ENCODE measurements at places on chromosomes 3 and 15.

GRCh38 chr3:127698286-127698685, 25.5 kb downstream of the ABTB1 start:
- no peak for DNase-seq

DNA sequence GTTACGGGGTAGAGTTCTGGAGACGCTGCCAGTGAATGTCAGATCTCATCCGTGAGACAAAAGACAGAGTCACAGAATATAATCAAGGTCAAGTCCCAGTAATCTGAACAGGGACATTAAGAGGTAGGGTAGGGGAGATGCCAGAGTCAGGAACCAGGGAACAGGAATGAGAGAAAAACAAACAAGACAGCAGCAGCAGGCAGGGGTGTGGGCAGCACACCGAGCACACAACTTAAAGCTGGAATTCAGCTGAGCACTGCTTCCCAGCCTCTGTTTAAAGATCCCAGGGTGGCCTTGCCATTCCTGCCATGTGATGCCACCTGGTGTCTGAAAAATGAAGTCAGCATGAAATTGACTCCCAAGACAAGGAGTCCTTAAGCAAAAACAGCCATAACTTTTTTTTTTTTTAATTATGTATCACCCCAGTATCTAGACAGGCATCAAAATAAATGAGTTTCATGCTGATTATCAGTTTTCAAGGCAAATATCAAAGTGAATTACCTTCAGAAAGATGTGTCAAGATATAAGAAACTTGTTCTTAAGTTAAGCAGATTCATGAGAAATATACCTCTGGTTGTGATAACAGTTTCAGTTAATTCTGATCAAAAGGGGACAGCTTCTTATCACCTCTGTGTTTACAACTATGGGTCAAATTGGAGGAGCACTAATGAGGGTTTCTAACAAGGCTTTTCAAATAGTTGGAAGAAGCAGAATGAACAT, 203.7 kb downstream of the SLC9A9 start:
- no peak for DNase-seq

DNA sequence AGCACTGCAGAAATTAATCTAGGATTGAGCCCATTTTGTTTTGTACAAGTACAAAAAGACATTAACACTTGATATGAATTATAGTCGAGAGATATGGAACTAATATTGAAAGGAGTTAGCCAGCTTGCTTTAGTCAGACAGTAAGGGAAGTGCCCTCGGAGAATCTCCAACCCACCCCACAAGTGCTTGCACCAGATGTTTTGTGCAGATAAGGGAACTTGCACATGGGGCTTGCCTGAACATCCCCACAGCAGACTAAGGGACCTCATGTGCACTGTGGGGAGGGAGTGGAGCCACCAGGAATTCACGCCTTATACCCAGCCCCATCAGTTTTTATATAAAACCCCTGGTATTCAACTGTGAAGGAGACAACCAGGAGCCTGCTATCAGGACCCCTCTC, 122.3 kb downstream of the EFHB start:
- no peak for DNase-seq

DNA sequence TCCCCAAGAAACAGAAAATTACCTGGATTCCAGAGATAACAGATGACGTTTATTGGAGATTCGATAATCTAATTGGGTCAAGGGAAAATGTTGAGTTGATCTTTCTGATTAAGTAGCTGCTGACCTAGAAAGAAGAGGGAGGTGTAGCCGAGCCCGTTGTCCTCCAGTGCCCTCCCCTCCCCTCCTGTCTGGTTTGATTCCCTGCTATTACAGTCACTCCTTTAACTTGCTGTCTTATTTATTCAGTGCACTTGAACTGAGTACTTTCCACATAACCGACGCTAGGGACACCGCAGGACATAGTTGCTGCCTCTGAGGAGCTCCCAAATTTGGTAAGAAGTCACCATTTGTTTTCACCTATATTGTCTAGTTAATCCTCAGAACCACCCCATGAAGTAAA, 103.7 kb downstream of the AQP9 start:
- DNase-seq = no peak

GRCh38 chr15:26580943-26581342, 191.9 kb downstream of the GABRB3 start:
- DNase-seq = no peak

DNA sequence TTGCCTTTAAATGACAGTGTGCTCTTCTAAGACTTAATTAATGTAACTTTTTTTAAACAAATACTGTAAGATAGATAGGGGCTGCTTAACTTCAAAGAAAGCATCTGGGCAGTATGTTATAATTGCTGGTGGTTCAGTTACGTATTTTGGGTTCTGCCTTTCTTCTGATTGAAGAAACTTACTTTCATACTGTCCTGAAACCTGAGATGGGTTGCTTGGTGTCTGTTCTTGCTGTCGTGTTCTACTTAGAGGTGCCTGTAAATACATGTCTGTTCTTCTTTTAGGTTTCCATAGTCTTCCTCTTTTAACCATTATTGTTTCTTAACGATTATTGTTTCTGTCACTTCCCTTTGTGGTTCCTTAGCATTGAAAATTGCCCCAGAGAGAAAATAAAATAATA, 297.7 kb upstream of the CHRM5 start:
- DNase-seq = no peak

GRCh38 chr3:186772701-186773417, 10.5 kb upstream of the EIF4A2 start:
- peak; percentile 49 for DNase-seq

- DNase-seq = no peak
These were observed 530.6 kb upstream of the ROBO2 start for GRCh38 chr3:76509179-76509830.

DNA sequence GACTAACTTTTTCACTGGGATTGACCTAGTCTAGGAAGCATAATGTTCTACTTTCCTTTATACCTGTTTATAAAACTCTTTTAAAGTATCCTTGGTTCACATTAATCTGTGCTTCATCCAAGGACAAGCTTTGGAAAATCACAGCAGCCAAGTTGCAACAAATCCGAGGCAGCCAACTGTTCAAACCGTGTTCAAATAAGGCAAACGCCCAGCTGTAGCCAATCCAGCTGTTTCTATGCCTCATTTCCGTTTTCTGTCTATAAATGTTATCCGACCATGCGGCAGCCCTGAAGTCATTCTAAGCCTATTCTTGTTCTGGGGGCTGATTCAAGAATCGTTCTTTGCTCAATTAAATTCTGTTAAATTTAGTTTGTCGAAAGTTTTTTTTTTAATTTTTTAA, 78.3 kb downstream of the FMN1 start:
- no peak for DNase-seq

- no peak for DNase-seq
These were observed 22.5 kb upstream of the BNIP2 start for GRCh38 chr15:59711451-59712243.

GRCh38 chr15:51266656-51267050, 71.7 kb downstream of the CYP19A1 start:
- no peak for DNase-seq

DNA sequence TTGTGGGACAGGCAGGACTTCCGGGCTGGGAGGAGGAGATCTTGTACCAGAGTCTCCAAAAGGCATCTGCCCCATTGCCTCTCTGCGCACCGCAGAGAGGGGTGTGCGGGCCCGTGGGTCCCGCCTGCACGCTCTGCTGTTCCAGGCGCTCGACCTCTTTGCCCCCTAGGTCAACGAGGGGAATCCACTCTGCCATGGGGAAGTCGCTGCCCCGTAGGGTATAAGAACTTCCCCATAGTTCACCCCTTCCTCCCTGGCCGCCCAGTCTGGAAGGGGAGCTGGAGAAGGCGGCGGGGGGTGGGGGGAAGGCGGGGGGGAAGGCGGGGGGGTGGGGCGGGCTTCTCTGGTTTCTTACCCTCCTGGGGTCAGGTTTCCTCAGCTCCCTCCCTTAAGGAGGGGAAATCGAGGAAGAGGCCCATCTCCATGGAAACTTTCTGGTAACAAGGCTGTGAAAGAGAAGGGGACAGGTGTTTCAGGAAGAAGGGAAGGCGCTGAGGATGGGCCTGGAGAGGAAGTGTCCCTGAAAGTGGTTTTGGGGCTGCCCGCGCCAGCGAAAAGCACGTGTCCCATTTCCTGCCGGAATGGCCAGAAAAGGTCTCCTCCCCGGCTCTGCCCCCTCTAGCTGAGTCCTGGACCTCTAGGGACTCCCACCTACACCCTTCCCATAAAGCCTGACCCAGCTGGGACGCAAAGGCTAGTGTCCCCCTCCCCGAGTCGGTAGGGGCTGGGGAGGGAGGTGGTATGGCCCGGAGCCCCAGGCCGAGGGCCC, 27.5 kb downstream of the NR1I2 start:
- no peak for DNase-seq

- no peak for DNase-seq
These were observed 113.3 kb upstream of the GBE1 start for GRCh38 chr3:81874738-81875137.

DNA sequence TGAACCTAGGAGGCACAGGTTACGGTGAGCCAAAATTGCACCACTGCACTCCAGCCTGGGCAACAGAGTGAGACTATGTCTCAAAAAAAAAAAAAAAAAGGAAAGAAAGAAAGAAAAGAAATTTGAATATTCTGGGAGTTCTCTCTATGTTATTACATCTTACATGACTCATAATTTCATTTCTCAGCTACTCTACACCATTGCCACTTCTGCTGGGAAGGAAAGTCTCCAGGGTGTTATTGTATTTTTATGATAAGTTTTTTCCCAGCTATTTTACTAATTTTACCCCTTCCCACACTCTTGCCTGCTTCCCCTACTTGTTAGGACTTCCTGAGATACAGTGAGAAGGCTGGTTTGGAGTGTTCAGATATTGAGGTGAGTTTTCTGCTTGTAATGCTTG, 69.7 kb upstream of the UMPS start:
- DNase-seq = no peak

DNA sequence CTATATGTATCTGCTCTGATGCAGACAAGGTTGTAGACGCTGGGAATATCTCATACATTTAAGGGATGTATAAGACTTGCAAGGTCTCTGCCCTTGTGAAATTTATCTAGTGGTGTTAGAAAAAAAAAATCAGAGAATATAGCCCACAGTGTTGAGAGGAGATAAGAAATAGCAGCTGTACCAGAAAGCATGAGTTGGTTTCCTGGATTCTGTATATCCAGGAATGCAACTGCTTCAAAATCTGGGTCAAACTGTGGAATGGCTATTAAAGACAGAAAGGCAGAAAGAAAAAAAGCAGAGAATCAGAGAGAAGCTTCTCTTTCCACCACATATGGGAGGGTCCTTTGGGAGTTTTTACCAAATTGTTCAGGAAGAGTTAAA, 1.5 kb upstream of the TMEM212 start:
- DNase-seq = no peak

DNA sequence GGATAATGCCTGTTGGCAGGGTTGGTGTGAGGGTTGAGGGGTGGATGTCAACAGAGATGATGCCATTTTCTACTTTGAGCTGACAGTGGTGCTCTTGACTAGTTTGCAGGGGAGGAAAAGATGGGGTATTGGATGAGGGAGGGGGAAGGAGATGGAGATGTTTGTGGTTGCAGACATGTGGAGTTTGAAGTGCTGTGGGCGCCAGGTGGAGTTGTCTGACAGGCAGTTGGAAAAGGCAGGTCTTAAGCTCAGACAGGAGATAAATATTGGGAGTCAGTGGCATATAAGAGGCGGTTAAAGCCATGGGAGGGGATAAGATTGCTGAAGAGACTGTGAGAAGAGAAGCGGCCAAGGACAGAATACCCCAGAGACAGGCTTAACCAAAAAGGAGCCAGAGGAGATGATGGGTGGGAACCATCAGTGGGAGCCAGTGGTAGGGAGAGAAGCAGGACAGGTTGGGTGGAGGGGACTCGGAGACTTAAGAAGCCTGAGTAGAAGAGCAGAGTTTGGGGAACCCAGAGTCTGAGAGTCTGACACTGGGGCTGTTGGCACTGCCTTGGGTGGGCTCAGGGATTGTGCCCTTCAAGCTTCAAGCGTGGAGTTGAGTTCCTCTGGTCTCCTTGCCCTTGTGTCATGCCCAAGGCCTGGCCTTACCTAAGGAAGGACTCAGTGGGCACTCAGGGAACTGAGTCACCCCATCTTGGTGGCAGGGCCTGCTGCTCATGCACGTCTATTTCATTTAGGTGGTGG, 13.9 kb downstream of the COPG1 start:
- DNase-seq = no peak
